A375 (cell line): ENCODE measurements at places on chromosomes 5 and 9. TPM values are rescaled to one million over a fixed set of nuclear protein-coding genes. Genes with fewer than 3 reads are reported as not detected.

The ORM2 gene
- not detected in 2 replicates for total RNA-seq

The FRMD3 gene
- total RNA-seq = 6.4 and 8.4 TPM in 2 replicates

The RAI14 gene
- total RNA-seq = 27.1 and 29.9 TPM in 2 replicates

The CDH18 gene
- 0.30 and 0.56 TPM in 2 replicates for total RNA-seq

The ARHGEF28 gene
- 24.4 and 28.0 TPM in 2 replicates for total RNA-seq

The LHFPL2 gene
- total RNA-seq = 27.7 and 29.7 TPM in 2 replicates

The GLRA1 gene
- total RNA-seq = not detected in 2 replicates

The SLC28A3 gene
- total RNA-seq = not detected in 2 replicates

The WHRN gene
- 7.1 and 7.4 TPM in 2 replicates for total RNA-seq

The SPINK4 gene
- total RNA-seq = not detected in 2 replicates

The BTNL8 gene
- 0.57 and 0.72 TPM in 2 replicates for total RNA-seq

The ERAP2 gene
- 3.1 and 6.5 TPM in 2 replicates for total RNA-seq

The CCNO gene
- total RNA-seq = 8.7 and 9.3 TPM in 2 replicates

The ADGRV1 gene
- 5.1 and 6.0 TPM in 2 replicates for total RNA-seq

The OR1Q1 gene
- total RNA-seq = not detected in 2 replicates

The C9orf50 gene
- 0.34 and 0.56 TPM in 2 replicates for total RNA-seq

The FBLL1 gene
- 1.8 and 7.6 TPM in 2 replicates for total RNA-seq

The CSF2 gene
- 4.1 and 9.3 TPM in 2 replicates for total RNA-seq

The C9orf153 gene
- total RNA-seq = not detected in 2 replicates

The SPACA9 gene
- 4.0 and 5.8 TPM in 2 replicates for total RNA-seq

The GARIN3 gene
- not detected in 2 replicates for total RNA-seq

The JAKMIP2 gene
- 2.5 and 2.6 TPM in 2 replicates for total RNA-seq

The TUSC1 gene
- total RNA-seq = 20.5 and 24.5 TPM in 2 replicates

The ADCY2 gene
- total RNA-seq = 0.69 TPM in 1 of 2 replicates, not detected in the other

The LHX3 gene
- not detected in 2 replicates for total RNA-seq

The GPR150 gene
- total RNA-seq = not detected in 2 replicates

The LEAP2 gene
- 0.11 TPM in 2 replicates for total RNA-seq

The FCN2 gene
- total RNA-seq = not detected in 2 replicates

The SHOC1 gene
- 0.08 TPM in 1 of 2 replicates, not detected in the other for total RNA-seq

The CHSY3 gene
- 3.7 and 4.0 TPM in 2 replicates for total RNA-seq

The HNRNPA0 gene
- total RNA-seq = 13.9 and 17.2 TPM in 2 replicates

The SOX30 gene
- not detected in 2 replicates for total RNA-seq

The HMGCS1 gene
- 7.1 and 9.5 TPM in 2 replicates for total RNA-seq

The CRHBP gene
- 0.50 and 0.53 TPM in 2 replicates for total RNA-seq

The SPINK6 gene
- not detected in 2 replicates for total RNA-seq

The KCNMB1 gene
- total RNA-seq = not detected in 2 replicates

The SOHLH1 gene
- total RNA-seq = not detected in 2 replicates

The GRM6 gene
- total RNA-seq = not detected in 2 replicates

The OGN gene
- not detected in 2 replicates for total RNA-seq

The BAAT gene
- 0.05 and 0.08 TPM in 2 replicates for total RNA-seq

The RBM27 gene
- total RNA-seq = 16.4 TPM in 2 replicates

The COL23A1 gene
- not detected in 2 replicates for total RNA-seq

The ELAVL2 gene
- total RNA-seq = 2.0 and 2.3 TPM in 2 replicates

The TRMT10B gene
- total RNA-seq = 3.5 and 4.3 TPM in 2 replicates

The BRD8 gene
- 53.7 and 56.9 TPM in 2 replicates for total RNA-seq

The YTHDC2 gene
- total RNA-seq = 14.9 and 15.1 TPM in 2 replicates

The TSSK1B gene
- total RNA-seq = 0.11 TPM in 1 of 2 replicates, not detected in the other

The PCDHB6 gene
- total RNA-seq = 7.8 and 10.6 TPM in 2 replicates

The IFNB1 gene
- not detected in 2 replicates for total RNA-seq

The NDOR1 gene
- total RNA-seq = 19.3 and 30.1 TPM in 2 replicates

The KLF9 gene
- total RNA-seq = 109 and 110 TPM in 2 replicates

The GLDC gene
- 10.4 and 15.6 TPM in 2 replicates for total RNA-seq

The NR2F1-AS1 gene
- 4.2 and 6.8 TPM in 2 replicates for total RNA-seq

The LIX1 gene
- not detected in 2 replicates for total RNA-seq
